Naive thymus-derived CD4-positive, alpha-beta T cell (primary cell): ENCODE measurements at places on chromosomes 1 and 21. TPM values are rescaled to one million over a fixed set of nuclear protein-coding genes. Genes with fewer than 3 reads are reported as not detected.

OR10Z1 gene
- polyA plus RNA-seq = not detected

PYGO2 gene
- polyA plus RNA-seq = 64.0 TPM

SRP9 gene
- 179 TPM for polyA plus RNA-seq

SRGAP2 gene
- polyA plus RNA-seq = 7.4 TPM

- H3K27me3 ChIP-seq = no peaks in the 10 kb centered on the region
- no peak for DNase-seq
- no peak overlapping the region for H3K27ac ChIP-seq
- no peaks in the 10 kb centered on the region for H3K36me3 ChIP-seq
- no peak overlapping the region for H3K4me3 ChIP-seq
- H3K4me1 ChIP-seq = no peaks in the 10 kb centered on the region
Observed at GRCh38 chr1:182968836-182969734, 16.1 kb upstream of the SHCBP1L start.

DNA sequence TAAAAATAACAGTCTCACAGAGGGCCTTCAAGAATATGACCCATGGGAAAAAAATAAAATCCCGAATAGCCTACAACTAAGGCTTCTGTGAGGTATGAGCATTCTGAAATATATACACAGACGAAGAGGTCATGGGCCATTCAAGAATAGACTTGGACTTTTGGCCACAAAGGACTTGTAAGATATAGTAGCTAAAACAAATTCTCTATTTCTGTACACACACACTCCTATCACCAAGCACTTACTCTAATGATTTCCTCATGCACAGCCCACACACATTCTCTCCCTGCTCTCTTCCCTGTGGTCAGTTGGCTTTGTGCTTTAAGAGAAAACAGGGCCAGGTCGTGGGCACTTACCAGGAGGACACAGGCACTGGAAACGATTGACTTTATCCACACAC, 69.7 kb upstream of the ADAM30 start:
- no peak for DNase-seq
- no peak overlapping the region for H3K4me3 ChIP-seq
- H3K27ac ChIP-seq = no peak overlapping the region
- no peaks in the 10 kb centered on the region for H3K4me1 ChIP-seq
- H3K36me3 ChIP-seq = peaks cover 16% of the 10 kb centered on the region
- no peaks in the 10 kb centered on the region for H3K27me3 ChIP-seq

- H3K4me1 ChIP-seq = no peaks in the 10 kb centered on the region
- no peaks in the 10 kb centered on the region for H3K36me3 ChIP-seq
- H3K4me3 ChIP-seq = no peak overlapping the region
Observed at GRCh38 chr1:54135436-54136120, 17.2 kb downstream of the CDCP2 start.

DNA sequence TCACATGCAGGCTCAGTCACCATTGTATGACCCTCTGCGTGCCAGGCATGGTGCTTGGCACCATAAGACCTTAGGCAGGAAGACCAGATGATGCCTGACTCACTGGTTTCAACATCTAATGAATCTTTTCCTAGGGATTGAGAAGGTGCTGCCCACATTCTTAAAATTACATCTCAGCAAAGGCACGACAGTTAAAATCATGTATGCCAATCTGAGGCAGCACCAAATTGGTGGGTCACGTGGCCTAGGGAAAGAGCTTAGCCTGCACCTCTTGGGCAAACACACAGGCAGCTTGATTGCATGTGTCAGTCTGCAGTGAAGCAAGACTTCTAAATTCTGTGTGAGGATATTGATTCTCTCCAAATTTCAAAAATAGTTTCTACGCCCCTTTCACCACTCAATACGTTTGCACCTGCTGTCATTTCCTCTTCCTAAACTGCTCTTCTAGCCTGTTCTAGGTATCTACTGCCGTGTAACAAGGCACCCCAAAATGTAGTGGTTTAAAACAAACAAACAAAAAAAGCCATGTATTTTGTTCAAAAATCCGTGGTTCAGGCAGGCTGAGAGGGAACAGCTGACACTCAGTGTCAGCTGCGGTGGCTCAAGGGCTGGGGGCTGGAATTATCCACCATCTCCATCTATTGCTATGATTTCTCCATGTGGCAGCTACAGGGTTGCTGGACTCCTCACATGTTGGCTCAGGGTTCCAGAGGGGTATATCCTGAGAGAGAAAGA, 160.2 kb upstream of the FGGY start:
- H3K27me3 ChIP-seq = no peaks in the 10 kb centered on the region
- no peak overlapping the region for H3K4me3 ChIP-seq
- no peak overlapping the region for H3K27ac ChIP-seq
- no peaks in the 10 kb centered on the region for H3K36me3 ChIP-seq

- H3K4me1 ChIP-seq = no peaks in the 10 kb centered on the region
- no peak overlapping the region for H3K4me3 ChIP-seq
- no peak for DNase-seq
- H3K27ac ChIP-seq = no peak overlapping the region
- no peaks in the 10 kb centered on the region for H3K36me3 ChIP-seq
Observed at GRCh38 chr1:172408958-172409357, 11.5 kb upstream of the C1orf105 start.

CD101 gene
- 5.8 TPM for polyA plus RNA-seq

LCE1C gene
- polyA plus RNA-seq = not detected

PTPRF gene
- not detected for polyA plus RNA-seq
